ENCODE measurements at places on chromosomes 5 and 9.

GRCh38 chr5:175032741-175033151, 308.4 kb downstream of the MSX2 start:
- DNase-seq = no peak

DNA sequence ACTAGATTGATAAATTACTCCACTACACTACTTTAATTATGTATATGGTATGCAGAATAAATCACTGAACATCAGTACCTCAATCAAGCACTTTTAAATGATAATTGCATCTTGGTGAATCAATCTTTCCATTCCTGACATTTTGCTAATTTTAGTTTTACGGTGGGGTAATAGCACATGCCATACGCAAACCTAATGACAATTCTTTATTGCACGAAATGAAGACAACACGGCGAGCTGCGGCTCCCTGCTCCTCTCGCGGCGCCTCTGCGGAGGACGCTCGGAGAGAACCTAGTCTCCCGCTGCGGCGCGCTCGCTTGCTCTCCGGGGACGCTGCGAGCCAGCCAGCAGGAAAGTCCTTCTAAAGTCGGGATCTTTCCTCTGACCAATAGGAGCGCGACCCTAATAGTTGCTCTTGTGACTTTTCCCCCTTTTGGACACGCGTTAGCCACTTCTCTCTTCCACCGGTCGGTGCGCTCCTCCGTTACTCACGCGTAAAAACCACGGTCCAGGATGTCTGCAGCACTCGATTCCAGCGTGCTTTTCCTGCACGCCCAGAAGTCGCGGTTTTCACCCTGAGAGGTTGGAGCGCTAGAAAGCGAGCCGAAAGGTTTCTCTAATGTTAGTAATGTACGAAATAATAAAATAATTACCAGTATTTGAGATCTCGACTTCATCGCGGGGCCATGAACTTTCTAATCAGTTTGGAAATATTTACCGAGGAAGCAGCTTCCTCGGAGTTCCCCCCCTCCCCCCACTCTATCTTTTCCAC, 1.0 kb upstream of the MEF2C start:
- no peak for DNase-seq

GRCh38 chr5:167853421-167853820, 438.0 kb upstream of the WWC1 start:
- no peak for DNase-seq

GRCh38 chr9:128149951-128150593, 819 bp downstream of the LCN2 start:
- no peak for DNase-seq

GRCh38 chr5:4740156-4740555, 400.0 kb upstream of the ADAMTS16 start:
- no peak for DNase-seq

- no peak for DNase-seq
Observed at GRCh38 chr5:14685757-14686156, 21.2 kb downstream of the OTULIN start.

DNA sequence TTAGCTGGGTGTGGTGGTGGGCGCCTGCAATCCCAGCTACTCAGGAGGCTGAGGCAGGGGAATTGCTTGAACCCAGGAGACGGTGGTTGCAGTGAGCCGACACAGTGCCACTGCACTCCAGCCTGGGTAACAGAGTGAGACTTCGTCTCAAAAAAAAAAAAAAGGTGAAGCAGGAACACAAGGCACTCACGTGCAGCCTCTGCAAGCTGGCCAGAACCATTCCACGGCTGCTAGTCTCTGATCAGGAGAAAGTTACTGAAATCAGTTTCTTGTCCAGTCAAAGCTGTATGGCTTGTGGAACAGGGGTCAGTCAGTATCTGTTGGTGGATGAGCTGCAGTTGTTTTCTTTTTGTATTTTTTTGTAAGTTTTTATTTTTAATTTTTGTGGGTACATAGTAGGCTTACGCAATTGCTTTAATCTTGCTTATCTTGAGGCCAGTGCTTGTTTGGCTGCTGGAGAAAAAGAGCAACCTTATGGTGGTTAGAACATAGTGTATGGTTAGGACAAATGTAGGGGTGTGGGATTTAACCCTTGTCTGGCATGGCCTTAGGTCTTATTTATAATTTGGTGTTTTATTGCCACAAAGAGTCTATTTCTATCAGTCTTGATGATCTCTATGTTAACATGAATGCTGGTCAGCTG, 32.7 kb upstream of the GTF2H2C start:
- DNase-seq = no peak

DNA sequence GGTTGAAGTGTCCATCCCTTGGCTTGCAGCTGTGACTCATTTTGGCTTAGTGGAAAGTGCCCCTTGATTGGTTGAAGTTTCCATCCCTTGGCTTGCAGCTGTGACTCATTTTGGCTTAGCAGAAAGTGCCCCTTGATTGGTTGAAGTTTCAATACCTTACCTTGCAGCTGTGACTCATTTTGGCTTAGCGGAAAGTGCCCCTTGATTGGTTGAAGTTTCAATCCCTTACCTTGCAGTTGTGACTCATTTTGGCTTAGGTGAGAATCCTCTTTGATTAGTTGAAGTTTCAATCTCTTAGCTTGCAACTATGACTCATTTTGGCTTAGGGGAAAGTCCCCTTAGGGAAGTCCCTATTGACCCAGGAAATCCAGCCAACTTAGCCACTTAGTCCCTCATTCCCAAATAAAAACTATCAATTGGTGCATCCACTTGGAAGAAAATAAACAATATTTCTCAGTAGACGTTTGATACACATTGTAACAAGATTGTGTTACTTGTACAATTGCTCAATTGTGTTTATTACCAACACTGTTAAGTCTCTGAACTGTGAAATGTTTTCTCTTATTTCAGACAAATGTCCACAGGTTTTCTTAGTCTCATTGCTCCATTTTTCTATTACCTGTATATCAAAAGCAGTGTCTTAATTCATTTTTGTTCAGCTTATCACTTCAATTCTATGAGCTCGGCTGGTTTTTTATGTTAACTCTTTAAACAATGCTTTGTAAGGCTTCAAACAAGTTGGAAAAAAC, 2308.8 kb upstream of the ACO1 start:
- DNase-seq = no peak

DNA sequence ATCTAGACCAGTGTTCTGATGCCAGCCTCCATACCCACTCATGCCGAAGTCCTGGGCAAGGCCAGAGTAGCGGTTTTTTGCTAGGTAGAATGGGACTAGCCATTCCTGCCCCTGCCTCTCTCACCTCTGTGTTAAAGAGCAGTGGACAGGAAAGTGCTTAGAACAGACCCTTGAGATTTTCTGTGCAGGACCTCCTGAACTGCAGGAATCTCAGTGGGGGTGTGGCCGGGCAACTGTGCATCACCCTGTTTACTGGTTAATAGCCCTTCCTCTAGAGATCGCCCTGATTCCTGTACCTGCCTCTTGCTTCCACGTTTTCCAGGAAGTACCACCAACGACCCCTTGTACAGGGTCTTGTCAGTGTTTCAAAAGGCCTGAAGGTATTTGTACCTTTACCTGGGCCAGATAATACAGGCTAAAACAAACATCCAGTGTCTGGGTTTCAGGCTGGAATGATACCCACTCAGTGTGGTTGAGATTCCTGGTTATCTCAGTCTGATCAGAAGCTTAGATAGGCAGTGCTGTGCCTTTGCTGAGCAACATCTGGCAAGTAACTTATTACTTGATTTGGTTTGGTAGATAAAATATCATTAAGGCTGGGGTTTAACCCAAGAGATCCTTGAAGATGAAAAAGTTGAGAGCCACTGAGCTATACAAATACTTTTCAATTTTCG, 65.9 kb downstream of the RGS3 start:
- DNase-seq = no peak

DNA sequence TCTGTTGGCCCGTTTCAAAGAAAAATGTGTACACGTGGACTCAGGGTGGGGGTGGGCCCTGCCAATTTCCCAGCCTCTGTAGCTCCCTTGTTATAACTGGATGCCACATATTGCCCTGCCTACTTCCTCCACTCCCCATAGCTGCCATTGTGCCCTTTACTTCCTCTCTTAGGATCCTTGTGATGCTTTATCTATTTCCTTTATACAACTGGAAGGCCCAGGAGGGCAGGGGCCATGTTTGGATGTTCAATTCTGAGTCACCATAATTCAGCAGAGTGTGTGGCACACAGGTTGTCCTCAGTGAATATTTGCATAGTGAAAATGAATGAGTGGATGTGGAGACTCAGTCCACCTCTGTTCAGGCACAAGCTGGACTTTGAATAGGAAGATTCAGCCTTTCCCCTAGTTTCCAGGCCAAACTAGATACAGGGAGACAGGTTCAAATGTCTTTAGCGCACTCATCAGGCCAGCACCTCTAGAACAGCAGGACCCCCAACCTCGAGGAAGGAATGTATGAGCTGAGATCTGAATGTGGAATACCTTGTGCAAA, 10.6 kb upstream of the FEM1C start:
- DNase-seq = no peak

DNA sequence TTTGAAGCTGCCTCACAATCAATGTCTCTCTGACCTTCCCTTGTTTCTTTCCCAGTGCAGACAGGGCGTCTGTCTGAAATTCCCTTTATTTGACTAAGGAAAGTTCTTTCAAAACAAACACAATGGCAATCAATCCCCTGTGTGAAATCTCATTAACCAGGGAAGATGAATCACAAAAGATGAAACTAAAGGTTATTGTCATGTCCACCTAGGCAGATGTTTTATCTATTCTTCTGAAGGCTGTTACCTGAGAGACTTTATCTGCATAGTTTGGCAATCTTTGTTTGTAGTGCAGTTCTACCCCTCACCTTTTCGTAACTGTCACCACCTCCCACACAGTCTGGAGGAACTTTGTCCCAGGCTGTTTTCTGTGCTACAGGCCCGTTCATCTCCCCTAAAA, 217.5 kb upstream of the RIOK2 start:
- DNase-seq = no peak

DNA sequence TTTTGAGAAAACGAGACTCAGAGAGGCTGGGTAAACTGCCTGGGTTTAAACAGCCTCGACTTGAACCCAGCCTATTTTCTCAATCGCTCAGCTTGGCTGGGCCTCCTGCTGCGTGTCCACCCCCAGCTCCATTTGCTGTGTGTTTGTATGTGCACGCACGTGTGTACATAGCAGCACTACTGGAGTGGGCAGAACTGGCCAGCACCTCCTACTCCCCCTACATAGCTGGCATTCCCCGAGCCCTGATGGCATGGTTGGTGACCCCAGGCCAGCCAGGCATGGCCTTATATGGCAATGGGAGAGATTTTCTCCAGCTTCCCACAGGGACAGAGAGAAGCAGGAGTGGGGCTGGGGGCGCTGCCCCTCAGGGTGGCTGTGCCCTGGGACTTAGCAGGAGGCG, 4.1 kb downstream of the AIF1L start:
- DNase-seq = no peak

DNA sequence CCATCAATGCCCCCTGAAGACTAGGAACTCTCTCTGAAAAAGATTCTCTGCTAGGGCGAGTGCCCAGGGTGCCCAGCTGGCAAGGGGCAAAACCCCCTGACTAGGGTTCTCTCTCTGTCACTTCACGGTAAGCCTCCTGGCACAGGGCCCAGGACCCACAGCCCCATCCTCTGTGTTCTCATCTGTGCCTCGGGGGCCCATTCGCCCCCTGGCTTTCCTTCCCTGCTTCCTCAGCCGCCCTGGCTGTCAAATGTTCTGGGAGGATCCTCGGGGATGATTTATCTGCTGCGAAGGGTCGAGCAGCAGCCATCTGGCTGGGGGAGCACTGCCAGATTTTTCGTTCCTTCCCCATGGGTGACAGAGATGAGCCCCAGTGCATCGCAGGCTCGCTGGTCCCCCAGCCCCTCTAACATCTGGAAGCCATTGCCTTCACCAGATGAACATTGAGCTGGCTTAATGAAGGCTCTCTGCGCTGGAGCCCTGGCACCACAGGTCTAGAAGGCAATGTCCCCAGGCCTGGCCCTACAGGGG, 24.2 kb downstream of the HMCN2 start:
- no peak for DNase-seq

DNA sequence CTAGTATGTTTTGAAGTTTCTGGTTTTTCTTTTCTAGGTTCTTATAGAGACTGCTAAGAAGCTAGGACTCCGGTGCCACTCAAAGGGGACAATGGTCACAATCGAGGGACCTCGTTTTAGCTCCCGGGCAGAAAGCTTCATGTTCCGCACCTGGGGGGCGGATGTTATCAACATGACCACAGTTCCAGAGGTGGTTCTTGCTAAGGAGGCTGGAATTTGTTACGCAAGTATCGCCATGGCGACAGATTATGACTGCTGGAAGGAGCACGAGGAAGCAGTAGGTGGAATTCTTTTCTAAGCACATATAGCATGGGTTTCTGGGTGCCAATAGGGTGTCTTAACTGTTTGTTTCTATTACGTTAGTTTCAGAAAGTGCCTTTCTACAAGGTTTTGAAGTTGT, 52.2 kb downstream of the MTAP start:
- no peak for DNase-seq

- DNase-seq = no peak
Observed at GRCh38 chr5:164680216-164680615, 1174.8 kb downstream of the MAT2B start.

DNA sequence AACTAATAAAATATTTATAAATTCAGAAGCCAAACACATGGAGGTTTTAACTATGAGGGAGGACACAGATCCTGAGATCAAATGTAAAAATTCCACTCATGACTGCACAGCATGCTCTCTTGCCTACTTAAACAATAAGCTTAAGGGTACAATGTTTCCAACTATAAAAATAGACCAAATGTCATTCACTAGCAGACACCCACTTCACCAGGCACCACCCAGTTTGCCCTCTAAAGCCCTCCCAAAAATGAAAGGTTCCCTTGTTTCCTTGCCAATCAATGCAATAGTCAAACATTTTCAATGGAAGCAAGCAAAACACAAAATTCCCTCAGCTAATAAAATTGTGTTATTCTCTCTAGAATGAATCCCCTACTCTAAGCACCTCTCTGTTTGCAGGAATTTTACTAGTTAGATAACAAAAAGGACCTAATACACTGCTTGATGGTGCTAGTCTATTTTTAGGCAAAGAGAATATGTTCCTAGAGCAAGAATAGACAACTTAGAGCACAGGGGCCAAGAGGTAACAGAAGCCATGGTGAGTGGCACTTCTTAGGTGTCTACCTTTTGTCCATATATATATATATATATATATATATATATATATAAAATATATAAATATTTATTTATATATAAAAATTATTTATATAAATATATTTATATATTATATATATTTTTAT, 135.3 kb downstream of the HOMER1 start:
- no peak for DNase-seq

DNA sequence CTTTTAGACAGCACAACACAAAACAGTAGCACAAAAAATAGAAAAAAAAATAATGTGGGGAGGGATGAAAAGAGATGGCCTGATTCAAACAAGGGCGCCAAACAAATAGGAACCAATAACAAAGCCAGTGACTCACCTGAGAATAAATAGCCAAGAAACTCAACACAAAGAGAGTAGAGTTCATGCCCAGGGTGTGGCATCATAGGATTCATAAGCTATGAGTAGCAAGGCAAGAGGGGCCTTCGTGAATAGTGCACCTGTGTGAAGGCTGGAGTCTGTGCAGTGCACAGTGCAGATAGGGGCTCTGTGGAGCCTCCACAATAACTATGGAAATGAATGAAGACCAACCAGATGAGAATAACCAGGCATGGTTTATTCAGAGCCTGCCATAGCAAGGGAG, 541.7 kb downstream of the SPOCK1 start:
- no peak for DNase-seq
